ENCODE measurements at places on chromosomes 3 and 15.

GRCh38 chr15:48842501-48842900 is 31.6 kb upstream of the CEP152 start:
- no peak for DNase-seq

DNA sequence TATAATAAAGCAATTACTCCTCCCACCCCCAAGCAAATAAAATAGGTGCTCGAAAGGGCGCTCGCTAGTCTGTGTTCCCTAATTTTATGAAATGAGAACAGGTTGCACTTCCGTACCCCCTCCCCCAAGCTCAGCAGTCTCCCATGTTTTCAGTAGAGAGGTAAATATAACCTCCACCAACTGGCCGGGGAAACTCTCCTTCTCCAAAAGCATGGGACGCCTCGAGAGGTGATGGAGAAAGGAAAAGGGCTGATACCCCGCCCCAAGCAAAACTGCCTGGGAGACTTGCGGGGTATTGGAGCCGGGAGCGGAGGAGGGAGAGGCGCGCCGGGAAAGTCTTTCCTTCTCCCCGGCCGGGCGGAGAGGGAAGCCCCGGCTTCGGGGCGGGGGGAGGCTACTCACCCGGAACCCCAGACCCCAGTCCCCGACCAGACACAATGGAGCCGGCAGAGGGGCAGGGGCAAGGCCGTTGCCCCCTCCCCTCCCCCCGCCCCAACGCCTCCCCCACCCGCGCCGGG is 605 bp downstream of the DCUN1D1 start:
- DNase-seq: no peak

GRCh38 chr15:70526221-70526973 is 237.0 kb downstream of the UACA start:
- DNase-seq: no peak

GRCh38 chr3:139308560-139308959 is 35.3 kb upstream of the MRPS22 start:
- DNase-seq: no peak

DNA sequence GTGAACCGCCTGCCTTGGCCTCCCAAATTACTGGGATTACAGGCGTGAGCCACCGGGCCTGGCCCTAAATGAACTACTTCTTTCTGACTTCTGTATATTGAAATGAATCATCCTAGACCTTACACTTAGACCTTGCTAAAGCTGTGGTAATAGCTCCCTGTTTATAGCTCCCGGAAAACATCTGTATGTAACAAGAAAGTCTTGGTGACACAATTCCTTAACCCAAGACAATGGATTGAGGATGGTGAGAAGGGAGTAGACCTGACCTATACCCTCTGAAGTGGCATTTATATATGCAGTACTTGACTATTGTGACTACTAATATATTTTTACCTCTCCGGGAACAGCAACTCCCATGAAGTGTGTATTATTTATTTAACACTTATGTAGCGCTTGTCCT is 48.0 kb upstream of the TBL1XR1 start:
- DNase-seq: no peak

DNA sequence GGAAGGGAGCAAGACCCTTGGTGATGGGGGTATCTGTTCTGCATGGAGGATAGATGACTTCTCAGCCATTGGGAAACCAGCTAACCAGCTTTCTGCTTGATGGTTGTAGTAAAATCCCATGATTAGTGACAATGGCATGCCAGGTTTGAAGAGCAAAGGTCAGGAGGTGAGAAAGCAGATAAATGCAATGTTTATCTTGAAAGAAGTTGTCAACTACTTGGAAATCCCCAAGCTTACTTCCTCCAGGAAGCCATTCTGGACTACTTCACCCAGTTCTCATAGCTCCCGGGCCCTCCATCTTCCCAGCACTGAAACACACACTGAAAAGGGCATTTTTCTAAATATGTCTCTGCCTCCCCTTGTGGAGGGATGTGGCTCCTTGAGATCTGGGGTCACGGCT is 51.3 kb downstream of the SMAD3 start:
- DNase-seq: no peak

GRCh38 chr3:19221081-19221480 is 72.8 kb downstream of the KCNH8 start:
- no peak for DNase-seq

- DNase-seq: no peak
Observed at GRCh38 chr3:123153125-123154019, 48.4 kb upstream of the SEC22A start.

DNA sequence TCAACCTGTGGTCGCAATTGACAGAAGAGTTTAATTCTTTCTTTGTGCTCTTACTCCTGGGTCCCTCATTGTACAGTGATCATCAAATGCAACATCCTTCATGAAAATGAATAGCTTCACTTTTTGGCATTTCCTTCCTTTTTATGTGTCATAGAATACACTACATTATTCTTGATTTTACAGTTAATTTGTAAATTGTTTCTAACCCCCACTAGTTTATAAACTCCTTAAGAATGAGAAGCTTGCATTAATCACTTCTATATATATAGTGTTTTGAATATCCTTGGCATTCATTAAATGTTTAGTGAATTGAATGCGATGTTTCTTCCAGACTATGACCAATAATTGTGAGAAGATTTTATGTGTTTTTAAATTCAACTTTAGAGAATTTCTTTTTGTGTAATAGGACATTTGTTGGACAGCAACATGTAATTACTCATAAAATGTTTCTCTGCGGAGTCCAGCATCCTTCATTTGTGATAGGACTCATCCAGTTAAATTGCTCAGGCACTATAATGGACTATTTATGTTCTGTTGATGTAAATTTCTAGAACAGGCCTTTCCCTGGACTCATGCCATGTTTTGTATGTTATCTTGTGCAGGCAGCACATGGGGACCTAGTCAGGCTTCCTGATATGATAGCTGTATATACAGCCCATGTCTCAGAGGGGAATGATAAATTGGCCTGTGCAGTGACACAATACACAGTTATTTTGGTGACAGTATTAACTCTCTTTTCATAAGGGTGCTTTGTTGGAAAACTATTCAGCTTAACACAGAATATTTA is 51.3 kb downstream of the MBNL1 start:
- DNase-seq: no peak

GRCh38 chr3:170835336-170835735 is 34.7 kb downstream of the RPL22L1 start:
- no peak for DNase-seq

DNA sequence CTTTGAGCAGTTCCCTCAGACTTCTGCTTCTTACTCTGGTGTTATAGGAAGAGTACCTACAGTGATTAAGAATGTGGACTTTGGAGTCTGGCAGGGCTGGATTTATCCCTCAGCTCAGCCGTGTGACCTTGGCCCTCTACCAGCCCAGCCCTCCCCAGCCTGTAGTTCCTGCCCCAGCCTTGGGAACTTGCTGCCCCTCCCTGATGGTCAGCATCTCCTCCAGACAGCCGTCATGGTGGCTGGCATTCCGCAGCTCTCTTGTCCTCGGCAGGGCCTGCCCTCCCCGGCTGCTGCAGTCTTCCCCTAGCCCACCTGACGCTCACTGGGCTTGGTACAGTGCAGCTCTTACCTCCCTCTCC is 21.9 kb upstream of the CPNE9 start:
- DNase-seq: no peak

DNA sequence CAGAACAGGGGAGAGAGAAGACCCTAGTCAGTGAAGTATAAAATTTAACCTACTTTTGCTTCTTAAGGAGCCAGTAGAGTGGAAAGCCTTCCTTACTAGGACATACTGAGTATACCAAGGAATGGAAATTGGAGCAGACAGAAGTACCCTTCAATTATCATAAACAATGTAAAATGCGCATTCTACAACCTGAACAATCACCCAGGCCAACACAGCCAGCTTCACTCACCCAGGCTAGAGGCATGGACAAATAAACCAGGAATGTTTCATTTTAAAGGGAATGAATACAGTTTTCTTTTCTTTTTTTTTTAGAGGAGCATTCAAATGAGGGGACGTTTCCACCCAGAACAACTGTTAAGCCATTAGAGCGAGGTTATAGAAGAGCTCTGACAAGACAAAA is 41.9 kb upstream of the PLXND1 start:
- no peak for DNase-seq

DNA sequence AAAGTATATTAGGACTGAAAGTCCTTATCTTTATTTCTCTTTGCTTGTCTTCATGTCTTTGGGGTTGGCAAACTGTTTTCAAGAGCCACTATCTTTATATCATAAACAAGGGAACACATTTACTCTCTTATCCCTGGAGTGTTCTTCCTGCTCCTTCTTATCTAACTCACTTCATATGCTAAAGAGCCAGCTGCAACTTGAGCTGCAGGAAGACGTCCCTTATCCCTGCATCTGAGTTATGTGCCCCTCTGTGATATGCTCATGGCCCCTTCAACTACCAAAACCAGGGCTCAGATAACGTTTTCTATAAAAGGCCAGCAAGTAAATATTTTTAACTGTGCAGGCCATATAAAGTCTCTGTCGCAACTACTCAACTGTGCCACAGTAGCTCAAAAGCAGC is 137.0 kb upstream of the CRBN start:
- DNase-seq: no peak

GRCh38 chr3:71858503-71859122 is 73.7 kb upstream of the PROK2 start:
- DNase-seq: no peak

- no peak for DNase-seq
Observed at GRCh38 chr3:48715174-48715800, 1.7 kb downstream of the IP6K2 start.

- no peak for DNase-seq
Observed at GRCh38 chr3:72129501-72130094, 344.6 kb upstream of the PROK2 start.

GRCh38 chr15:65690778-65691177 is 69.0 kb downstream of the SLC24A1 start:
- no peak for DNase-seq

DNA sequence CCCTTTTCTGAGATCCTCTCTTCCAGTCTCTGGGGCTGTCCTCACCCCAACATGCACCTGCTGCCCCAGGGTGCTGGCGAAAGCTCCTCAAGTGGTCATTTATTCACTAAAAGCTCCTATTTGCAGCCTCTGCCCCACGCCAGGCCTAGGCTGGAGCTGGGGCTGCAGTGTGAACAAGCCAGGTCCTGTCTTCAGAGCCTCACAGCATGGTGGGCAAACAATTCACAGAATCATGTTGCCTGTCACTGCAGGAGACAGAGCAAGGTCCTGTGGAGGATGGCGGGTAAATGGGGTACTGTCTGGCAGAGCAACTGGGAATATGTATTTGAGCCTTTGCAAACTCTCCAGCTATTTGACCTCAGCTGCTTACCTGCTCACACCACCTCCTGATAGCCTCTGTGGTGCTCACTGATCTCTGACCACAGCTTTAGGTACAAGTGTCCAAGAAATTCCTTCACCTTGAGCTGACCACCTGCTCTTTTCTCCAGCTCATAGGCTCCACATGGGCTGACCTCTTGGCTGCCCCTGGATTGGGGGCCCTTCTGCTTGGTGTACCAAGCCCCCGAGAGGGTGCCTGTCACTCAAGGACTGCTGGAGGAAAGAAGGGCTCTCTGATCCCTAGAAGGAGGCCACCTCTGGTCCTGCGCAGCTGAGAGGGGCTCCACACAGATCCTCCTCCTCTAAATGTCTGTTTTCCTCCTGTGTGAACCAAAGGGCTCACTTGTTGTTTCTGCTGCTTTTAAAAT is 35.6 kb downstream of the AMOTL2 start:
- DNase-seq: no peak

GRCh38 chr3:149992416-149993058 is 21.8 kb upstream of the PFN2 start:
- no peak for DNase-seq

All from stimulated activated CD4-positive, alpha-beta T cell treated with anti-CD3 and anti-CD28 coated beads, TNF-alpha, amount 100 ng/mL, for 4 hours (primary cell).